ENCODE measurements at places on chromosomes 1 and 21.
A peak's percentile ranks its signal among the peaks of the same experiment; 100 is the strongest.

DNA sequence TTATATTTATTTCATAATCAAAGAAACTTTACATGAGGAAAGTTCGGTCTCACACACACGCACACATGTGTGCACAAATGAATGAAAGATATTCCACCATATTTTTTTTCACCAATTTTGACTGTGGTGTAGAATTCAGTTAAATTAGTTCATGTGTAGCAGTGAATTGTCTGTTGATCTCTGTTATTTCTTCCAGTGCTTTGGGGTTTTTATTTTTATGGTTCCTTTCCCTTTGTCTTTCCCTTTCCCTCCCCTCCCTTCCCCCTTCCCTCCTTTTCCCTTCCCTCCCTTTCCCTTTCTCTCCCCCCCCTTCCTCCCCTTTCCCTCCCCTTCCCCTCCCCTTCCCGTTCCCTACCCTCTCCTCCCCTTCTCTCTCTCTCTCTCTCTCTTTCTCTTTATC, 8.9 kb downstream of the RYR2 start:
- DNase-seq, result no peak

DNA sequence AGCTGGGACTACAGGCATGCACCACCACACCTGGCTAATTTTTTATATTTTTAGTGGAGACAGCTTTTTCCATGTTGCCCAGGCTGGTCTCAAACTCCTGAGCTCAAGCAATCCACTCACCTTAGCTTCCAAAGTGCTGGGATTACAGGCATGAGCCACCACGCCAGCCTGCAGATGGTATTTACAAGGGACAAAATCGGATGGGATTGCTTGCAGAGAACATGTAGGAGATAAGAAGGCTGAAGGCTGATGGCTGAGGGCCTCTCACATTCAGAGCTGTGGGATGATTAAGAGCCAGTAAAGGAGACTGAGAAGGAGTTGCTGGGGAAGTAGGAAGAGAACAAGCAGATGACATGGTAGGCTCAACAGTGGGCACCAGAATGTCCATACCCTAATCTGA, 24.0 kb upstream of the QSOX1 start:
- no peak for DNase-seq

DNA sequence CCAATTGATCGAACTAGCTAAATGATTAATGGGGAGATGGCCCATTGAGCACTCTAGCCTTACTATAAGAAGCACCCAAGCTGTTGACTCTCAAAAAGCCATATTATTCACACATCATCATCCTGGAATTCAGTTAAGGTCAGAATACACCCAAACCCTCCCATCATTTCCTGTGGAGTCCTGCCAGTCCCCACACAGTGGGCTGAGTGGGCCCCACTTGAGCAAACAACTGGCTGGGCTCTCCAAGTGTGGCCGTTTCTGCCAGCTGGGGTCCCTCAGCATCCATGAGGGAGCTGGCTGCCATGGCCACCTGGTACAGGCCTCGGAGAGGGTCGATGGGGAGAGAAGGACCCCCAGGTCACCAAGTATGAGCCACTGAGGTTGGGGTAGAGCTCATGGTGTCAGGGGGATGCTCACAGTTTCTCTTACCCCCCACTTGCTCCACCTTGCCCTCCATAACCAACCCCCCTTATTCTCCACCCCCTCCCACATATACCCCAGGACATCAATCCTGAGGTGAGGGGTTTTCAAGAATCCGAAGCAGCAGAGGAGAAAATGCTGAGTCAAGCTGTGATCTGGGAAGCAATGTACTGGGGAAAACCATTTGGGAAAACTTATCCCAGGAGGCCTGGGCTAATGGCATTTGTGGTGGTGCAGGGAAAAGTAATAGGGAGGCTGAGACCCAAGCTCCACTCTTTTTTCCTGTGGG, 60.3 kb downstream of the UBE2T start:
- peak; percentile 87 for DNase-seq

DNA sequence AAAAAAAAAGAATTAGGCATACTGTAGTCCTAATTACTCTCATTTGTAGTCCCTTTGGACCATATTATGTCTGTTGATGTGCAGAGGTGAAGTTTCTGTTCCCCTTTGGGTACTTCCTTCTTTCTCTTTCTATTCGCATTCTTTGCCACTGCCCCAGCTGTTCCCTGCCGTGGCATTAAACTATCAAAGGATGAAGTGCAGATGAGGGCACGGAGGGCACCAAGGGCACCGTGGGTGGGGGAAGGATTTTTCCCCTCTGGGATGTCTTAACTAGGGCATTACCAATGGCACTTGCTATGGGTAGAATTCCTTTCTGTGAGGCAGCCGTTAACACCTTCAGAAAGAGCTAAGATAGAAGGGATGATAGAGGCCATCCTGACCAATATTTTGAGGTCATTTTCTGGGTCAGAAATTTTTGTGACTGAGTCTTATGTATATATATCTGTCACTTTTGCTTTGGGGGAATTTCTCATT, 4.9 kb upstream of the MAPKAPK2 start:
- DNase-seq, result no peak

- DNase-seq, result no peak
Observed at GRCh38 chr1:25245809-25246599, 1.2 kb downstream of the RSRP1 start.

GRCh38 chr1:24450857-24451397, 35.3 kb downstream of the NIPAL3 start:
- DNase-seq, result no peak

DNA sequence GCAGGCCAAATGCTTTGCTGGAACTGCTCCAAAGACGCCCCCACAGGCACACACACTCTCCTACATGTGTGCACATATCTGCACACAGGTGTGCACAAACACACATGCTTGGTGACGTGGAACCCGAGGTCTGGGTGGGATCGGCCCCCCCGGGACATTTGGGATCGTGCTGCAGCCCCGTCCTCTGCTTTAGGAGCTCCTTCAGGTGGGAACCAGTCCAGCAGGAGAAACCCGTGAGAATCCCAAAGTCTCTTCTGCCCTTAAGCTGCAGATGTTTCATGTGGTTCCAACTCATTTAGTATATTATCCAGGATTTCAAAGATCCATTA, 38.6 kb downstream of the UBE2G2 start:
- no peak for DNase-seq

GRCh38 chr1:185355947-185356346, 38.9 kb upstream of the IVNS1ABP start:
- no peak for DNase-seq

- no peak for DNase-seq
Observed at GRCh38 chr1:176193663-176194062, 13.4 kb downstream of the COP1 start.

- DNase-seq, result peak; percentile 44
Observed at GRCh38 chr1:172176206-172176605, 244.3 kb upstream of the C1orf105 start.

GRCh38 chr1:240465531-240465940, 146.4 kb downstream of the GREM2 start:
- DNase-seq, result peak; percentile 29

DNA sequence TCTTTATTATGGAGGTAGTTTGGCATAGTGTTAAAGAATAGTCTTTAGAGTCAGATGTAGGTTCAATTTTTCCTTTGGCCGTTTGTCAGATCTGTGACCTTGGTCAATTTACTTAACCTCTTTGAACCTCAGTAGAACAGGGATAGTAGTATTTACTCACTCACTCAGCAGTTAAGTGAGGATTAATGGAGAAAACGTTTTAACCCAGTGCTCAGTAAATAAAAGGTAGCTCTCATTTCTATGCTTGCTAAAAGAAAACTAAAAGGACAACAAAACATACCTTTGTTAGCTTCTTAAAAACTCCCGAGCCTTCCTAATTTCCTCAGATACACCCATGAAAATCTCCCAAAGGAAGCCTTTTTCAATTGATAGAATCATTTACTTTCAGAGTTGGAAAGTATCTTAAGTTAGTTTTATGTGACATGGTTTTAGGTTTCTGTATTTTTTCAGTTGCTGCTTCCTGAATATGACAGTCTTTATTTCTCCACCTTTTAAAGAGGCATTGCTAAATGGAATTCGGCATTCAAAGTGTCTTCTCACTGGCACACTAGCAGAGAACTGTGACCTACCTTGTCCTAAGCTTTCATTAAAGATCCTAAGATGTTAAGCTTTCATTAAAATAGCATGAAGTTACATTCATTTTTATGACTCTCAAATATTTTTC, 7.8 kb downstream of the ABCD3 start:
- DNase-seq, result no peak

DNA sequence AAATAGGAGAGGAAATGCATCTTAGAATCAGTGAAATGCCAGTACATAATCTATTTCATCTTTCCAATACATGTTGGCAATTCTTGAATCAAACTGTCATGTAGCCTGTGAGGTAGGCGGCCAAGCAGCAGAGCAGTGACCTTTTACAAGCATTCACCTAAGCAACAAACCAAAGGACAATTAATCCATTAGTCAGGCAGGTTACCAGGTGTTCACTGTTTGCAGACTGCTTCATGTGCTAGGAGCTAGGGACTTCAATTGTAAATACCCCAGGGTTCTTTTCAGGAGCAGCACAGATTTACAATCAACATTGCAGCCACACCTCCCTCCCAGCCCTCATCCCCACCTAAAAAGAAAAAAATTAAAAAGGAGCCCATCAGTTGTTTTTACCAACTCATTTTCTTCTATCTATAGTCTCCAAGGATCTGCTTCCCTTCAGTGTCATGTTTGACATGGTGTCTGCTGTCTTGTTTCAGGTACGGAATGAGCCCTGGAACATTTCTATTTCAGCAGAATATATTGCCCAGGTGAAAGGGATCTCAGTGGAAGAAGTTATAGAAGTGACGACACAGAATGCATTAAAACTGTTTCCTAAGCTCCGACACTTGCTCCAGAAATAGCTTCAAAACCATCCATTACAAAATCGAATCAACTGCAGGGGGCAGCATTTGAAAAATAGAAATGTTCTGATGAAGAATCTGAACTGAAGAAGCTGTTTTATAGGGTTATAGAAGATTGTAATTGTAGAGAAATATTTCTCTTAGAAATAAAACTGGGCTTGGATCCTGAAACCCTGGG, 23.0 kb downstream of the TATDN3 start:
- no peak for DNase-seq

GRCh38 chr1:5934058-5934884, 58.0 kb downstream of the NPHP4 start:
- DNase-seq, result no peak

DNA sequence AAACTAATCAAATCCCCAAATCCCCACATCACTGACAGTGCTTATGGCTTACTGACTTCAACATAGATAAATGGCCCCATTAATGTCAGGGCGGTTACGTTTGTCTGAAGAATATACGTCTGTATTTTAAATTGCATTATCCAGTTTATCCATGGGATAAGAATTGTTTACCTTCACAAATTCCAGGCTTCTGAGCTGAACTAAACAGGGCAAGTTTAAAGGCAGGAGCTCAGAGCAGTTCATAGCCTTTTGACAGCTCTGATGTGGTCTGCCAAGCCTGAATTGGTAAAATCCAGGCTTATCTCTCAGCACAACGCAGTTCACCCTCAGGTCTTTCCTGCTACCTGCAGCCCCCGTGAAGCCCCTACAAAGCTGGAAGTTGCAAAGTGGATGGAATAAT, 79.5 kb upstream of the GREM2 start:
- no peak for DNase-seq

DNA sequence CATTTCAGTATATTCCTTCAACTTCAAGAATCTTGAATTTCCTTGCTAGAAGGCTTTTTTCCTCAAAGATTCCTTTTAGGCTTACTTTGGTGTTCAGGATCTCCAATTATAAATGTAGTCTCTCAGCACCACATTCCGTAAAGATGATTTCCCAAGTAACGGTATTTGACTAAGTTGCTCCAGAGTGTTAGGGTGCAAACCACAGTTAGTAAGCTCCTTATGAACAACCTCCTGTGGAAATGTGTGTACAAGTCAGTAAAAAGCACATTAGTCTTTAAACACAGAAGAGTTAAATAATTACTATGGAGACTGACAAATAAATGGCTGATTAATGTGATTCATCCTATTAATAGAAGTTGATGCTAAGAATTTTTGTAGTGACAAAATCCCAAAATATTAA, 10.3 kb downstream of the DONSON start:
- DNase-seq, result peak; percentile 60

DNA sequence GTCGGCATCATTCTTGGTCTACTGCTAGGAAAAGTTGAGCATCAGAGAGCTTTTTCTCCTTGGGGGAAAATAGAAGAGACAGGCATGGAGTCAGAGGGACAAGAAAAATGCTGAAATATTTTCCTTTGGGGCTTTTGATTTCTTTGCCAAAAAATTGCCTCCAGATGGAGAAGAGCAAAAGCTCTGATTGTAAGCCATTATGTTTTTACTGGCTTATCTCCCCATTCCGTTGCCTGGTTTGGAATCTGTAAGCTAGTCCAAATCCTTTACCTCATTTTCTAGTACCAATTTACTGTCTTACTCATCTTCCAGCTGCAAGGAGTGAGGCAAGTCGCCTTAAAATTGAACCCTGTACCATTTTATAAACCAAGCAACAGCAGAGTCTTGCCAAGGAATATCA, 23.3 kb upstream of the NBL1 start:
- DNase-seq, result peak; percentile 58

DNA sequence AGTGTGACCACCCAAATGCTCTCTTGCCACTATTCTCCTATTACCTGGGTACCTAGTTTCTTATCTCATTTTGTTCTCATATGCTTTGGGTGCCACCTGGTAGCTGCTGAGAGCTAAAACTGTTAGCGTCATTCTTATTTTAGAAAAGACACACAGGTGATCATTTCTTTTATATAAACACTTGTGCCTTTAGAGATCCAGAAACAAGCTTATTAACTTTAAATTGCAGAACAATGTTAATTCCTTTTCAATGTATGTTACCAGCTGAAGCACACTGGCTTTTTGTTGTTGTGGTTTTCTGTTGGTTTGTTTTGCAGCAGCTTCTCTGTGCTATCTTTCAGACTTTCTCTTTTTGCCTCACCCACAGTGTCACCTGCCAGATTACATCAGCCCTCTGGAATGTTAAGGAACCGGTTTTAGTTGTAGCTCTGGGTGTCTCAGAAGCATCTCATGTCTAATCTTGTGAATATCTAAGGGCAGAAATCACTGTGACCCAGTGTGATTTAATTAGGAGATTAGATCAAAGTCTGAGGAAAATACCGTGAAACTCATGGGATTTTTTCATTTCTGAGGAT, 43.4 kb upstream of the SLC19A2 start:
- DNase-seq, result peak; percentile 41

- peak; percentile 82 for DNase-seq
Observed at GRCh38 chr1:232620356-232620969, 9.5 kb downstream of the SIPA1L2 start.

- DNase-seq, result peak; percentile 98
Observed at GRCh38 chr1:147292631-147293251, 50.3 kb downstream of the CHD1L start.
